ENCODE measurements at places on chromosomes 12 and 14. TPM values are rescaled to one million over a fixed set of nuclear protein-coding genes. Genes with fewer than 3 reads are reported as not detected.

GRCh38 chr12:1859643-1860042 lies 39.3 kb downstream of the LRTM2 start:
- DNase-seq, result no peak

- no peak for DNase-seq
Measured at GRCh38 chr14:103443111-103443510, 57.9 kb downstream of the MARK3 start.

- peak; percentile 85 for DNase-seq
Measured at GRCh38 chr14:102805371-102805891, 28.2 kb downstream of the TRAF3 start.

DNA sequence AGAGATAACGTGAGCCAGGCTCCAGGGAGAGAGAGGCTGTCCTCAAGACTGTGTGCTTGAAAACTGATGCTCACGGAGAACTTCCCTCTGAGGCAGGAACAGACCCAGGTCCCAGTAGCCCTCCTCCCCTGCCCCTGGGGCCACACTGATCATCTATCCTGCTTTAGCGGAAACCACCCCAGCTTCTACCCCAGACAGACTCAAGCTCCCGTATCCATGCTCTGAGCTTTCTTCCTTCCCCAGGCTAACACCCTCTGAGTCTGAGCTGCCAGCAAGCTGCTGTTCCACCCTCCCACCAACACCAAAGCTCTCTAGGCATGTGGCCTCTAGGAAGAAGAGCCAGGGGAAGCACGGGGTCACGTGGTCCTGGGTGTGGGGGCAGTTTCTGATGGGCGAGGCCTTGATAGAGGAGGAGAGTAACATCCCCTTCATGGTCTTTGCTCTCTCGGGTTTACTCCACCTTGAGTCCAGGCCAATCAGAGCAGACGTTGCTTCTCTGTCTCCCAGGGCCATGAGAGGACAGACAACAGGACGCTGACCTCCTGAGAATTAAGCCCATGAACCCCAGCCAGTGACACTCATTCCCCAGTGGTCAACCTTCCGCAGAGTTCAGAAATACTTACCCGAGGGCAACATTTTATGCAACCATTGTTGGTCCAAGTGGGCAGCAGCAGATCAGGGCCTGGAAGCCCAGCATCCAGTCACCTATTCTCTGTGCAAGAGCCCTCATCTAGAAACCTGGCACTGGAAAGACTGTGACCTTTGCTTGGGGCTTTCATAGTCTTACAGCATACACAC lies 1.4 kb downstream of the PCK2 start:
- peak; percentile 87 for DNase-seq

DNA sequence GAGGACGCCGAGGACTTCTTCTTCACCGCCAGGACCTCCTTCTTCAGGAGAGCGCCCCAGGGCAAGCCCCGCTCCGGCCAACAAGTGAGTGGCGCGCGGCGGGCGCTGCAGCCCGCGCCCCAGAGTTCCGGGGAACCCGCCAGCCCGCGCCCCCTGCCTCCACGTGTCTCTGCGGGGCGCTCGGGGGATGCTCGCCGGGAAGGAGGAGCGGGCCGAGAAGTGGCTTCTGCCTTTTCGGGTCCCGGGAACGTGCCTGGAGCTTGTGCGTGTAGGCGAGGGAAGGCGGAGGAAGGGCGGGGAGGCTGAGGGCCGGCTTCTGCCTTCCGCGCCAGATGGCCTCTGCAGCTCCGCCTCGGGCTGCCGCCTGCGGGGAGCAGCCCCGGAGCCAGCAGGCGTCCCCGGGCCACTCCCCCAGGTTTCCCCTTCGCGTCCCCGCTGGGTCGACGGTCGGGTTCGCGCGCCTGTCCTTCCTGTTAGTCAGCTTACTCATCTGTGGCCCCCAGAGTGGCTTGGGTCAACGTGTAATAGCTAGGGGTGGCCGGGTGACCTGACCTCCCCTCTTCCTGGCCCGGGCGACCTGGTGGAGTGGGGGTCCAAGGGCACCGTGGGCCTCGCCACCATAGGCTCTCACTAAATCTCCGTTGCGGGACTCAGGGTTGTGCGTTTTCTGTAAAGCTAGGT lies 505 bp downstream of the RASSF3 start:
- peak; percentile 89 for DNase-seq

- no peak for DNase-seq
Measured at GRCh38 chr14:103708750-103709187, 6.5 kb downstream of the XRCC3 start.

The MYH6 gene
- total RNA-seq, result 1.0 TPM

The PTCSC3 gene
- not detected for total RNA-seq

The KNTC1 gene
- total RNA-seq, result 129 TPM

Measured in activated CD8-positive, alpha-beta memory T cell treated with anti-CD3 and anti-CD28 coated beads, Interleukin-2, amount 10 ng/mL, durations not matched to agents 7 days and 5 days (primary cell).